ENCODE measurements at places on chromosomes 1 and 21. TPM values are rescaled to one million over a fixed set of nuclear protein-coding genes. Genes with fewer than 3 reads are reported as not detected.
A peak's percentile ranks its signal among the peaks of the same experiment; 100 is the strongest.

The MAP10 gene
- polyA plus RNA-seq: 0.96 TPM

DNA sequence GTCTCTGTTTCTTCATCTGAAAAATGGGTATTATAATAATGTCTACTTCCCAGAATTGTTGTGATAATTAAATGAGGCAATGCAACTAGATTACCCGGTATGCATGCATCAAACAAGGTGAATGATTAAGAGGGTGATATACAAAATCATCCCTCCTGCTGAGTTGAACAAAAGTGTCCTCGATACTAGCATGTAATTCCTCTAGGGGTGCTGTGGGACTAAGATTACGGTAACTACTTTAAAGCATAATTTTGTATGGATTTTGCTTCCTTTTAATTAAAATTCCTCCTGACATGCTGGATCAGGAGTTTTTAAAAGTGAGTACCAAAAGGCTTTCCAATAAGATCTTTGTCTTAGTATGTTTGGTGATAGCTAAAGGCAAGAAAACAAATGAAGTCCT, 98.7 kb upstream of the PRMT6 start:
- no peak overlapping the region for H3K4me3 ChIP-seq
- no peaks in the 10 kb centered on the region for H3K4me1 ChIP-seq
- peaks cover 5% of the 10 kb centered on the region for H3K27me3 ChIP-seq
- H3K27ac ChIP-seq: no peak overlapping the region
- DNase-seq: no peak

The VPS45 gene
- 7.7 TPM for polyA plus RNA-seq

DNA sequence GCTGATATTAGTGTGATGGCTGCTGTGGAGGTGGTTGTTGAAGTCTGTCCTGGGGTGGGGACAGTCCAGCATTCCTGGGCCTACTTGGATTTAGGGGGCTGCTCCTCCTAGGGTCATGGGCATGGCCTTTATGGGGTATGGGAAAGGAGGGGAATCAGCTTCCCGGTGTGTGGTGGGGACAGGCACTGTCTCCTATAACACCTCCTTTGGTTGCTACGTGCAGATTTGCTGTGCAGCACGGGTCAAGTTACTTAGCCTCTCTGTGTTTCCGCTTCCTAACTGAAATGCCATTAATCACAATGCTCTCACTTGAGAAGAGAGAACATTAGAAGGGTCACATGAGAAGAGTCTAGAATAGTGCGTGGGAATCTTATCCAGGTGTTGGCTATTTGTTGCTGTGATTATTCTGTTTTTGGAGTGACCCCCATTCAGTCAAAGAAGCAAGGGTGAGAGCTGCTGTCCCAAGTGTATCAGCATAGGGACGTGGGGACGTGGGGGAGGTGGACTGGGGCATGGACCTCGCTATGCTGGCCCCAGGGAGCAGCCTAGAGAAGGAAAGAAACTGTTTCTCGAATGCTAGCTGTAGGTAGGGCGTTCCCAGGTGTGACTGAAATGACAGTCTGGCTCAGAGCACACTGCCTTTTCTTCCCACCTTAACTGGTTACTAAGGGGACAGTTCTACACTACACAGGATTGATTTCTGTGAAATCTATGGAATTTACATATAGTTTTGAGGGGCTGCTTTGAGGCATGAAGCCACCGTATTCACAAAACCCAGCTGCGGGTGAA, 19.9 kb downstream of the SOX13 start:
- H3K27ac ChIP-seq: peak overlapping the region; percentile 83
- no peaks in the 10 kb centered on the region for H3K27me3 ChIP-seq
- H3K4me3 ChIP-seq: no peak overlapping the region
- no peaks in the 10 kb centered on the region for H3K36me3 ChIP-seq
- DNase-seq: no peak
- peaks cover 4% of the 10 kb centered on the region for H3K4me1 ChIP-seq

DNA sequence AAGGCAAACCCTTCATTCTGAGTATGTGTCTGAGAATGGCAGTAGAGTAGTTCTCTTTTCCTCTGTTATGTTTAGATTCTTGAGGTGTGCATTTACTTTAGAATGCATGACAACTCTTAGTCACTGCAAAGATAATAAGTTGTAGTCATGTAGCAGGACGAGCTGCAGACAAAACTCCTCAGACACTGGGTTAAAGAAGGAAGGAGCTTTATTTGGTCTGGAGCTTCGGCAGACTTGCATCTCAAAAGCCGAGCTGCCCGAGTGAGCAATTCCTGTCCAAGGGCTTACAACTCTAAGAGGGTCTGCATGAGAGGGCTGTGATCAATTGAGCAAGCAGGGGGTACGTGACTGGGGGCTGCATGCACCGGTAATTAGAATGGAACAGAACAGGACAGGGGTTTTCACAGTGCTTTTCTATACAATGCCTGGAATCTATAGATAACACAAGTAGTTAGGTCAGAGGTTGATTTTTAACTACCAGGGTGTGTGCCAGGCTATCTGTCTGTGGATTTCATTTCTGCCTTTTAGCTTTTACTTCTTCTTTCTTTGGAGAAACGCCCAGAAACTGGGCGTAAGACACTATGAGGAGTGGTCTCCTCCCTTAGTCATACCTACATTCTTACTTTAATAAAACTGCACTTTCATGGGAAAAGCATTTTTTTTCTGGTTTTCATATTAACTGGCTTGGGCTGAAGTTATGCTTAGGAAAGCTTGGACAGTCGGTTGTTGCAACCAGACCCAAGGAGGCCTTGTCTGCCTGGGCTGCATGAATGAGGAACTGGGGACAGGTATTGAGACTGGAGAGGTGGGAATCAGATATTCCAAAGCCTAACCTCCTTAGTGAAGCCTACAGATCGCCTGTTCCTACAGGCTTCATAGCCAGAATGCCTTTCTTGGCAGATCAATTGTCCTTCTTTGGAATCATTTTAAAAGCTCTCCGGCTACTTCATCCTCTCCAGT, 115.1 kb downstream of the RHOU start:
- H3K4me3 ChIP-seq: no peak overlapping the region
- peaks cover 6% of the 10 kb centered on the region for H3K4me1 ChIP-seq
- no peak overlapping the region for H3K27ac ChIP-seq

The KLHL17 gene
- polyA plus RNA-seq: 3.0 TPM

The FAM72A gene
- polyA plus RNA-seq: 0.84 TPM

- H3K36me3 ChIP-seq: no peaks in the 10 kb centered on the region
- H3K27me3 ChIP-seq: no peaks in the 10 kb centered on the region
- H3K27ac ChIP-seq: no peak overlapping the region
- no peak for DNase-seq
These were observed 13.7 kb downstream of the PTPN22 start for GRCh38 chr1:113857776-113858175.

The SMIM34 gene
- polyA plus RNA-seq: not detected

- peaks cover 3% of the 10 kb centered on the region for H3K36me3 ChIP-seq
- H3K4me1 ChIP-seq: peaks cover 18% of the 10 kb centered on the region
- peak overlapping the region; percentile 59 for H3K27ac ChIP-seq
- no peaks in the 10 kb centered on the region for H3K27me3 ChIP-seq
- H3K4me3 ChIP-seq: peak overlapping the region; percentile 98
- no peak for DNase-seq
These were observed 2.5 kb downstream of the AGL start for GRCh38 chr1:99852648-99853047.

GRCh38 chr1:239817276-239817675, 274.4 kb upstream of the FMN2 start:
- no peak overlapping the region for H3K27ac ChIP-seq
- no peak for DNase-seq
- H3K4me3 ChIP-seq: no peak overlapping the region
- H3K36me3 ChIP-seq: no peaks in the 10 kb centered on the region
- no peaks in the 10 kb centered on the region for H3K4me1 ChIP-seq
- H3K27me3 ChIP-seq: no peaks in the 10 kb centered on the region

DNA sequence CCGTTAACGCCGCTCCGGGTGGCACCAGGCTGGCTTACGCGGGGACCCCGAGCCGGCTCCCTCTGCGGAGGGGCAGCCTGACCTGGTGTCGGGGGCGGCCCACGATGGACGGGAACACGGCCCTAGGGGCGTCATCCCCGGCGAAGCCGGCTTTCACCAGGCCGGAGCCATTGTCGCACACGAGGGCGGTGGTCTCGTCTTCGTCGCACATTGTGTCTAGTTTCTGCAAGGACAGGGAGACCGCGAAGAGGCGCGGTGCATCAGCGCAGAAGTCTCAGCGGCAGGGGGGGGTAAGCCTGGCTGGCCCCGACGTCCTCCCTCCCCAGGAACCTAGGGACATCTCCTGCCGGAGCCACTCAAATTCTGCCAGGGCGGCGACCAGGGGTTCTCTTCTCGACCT, 989 bp downstream of the ACTA1 start:
- H3K27me3 ChIP-seq: peaks cover 11% of the 10 kb centered on the region
- no peaks in the 10 kb centered on the region for H3K36me3 ChIP-seq
- no peak for DNase-seq
- peaks cover 12% of the 10 kb centered on the region for H3K4me1 ChIP-seq

The ZNF697 gene
- polyA plus RNA-seq: 0.89 TPM

The ANKRD65 gene
- 0.30 TPM for polyA plus RNA-seq

DNA sequence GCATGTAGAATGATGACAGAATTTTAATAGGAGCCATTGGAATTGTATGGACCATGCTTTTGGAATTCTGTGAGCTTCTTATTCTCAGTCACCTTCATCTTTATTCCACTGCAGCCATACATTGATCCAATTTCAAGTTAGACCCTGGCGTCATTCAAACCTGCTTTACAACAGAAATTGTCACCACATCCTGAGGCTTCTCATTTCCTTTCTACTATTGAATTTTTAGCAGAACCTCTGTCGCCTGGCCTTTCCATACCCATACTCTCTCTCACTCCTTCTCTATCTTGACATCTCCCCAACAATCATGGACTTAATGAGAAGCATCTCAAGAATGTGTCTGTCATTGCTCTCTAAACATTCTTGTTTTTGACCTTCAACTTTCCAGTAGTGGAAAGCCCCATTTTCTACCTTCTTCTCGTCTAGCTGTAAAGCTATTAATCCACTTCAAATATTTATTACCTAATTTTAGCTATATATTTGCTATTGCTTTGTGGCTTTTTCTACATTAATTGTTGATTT, 74.1 kb downstream of the CRB1 start:
- H3K27ac ChIP-seq: no peak overlapping the region
- H3K4me1 ChIP-seq: no peaks in the 10 kb centered on the region
- DNase-seq: no peak
- no peaks in the 10 kb centered on the region for H3K27me3 ChIP-seq

DNA sequence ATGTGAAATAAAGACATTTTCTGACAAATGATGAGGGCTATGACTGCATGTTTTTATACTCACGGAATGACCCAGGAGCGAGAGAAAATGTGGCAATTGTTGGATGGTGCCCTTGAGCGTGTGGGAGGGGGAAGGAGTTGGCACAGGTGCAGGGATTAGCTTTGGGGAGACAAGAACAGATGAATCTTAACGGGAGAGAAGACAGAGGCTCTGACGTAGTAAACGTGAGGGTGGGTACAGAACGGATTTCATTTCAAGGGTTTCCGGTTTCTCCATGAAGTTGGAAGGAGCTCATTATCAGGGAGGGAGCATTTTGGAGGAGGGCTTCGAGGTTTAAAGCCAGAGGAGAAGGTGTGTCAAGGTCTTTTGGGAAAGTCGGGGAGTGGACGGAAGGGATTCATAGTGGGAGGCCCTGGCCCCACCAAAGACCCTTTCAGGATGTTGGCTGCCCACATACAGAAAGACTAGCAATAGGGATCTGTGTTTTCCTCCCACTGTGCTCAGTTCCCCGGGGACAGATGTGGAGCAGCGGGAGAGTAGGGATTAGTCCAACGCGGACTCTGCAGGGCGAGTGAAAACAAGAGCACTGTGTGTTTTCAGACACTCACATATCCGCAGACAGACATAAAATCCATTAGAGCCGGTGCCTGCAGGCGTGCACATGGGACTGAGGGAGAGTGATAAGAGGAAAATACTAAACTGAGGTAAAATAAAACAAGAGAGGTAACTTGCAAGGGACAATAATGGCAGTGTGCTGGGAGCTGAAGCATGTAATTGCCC, 584.1 kb downstream of the AJAP1 start:
- no peak for DNase-seq
- H3K4me1 ChIP-seq: no peaks in the 10 kb centered on the region
- no peak overlapping the region for H3K27ac ChIP-seq

- H3K27ac ChIP-seq: no peak overlapping the region
- H3K4me1 ChIP-seq: no peaks in the 10 kb centered on the region
- no peaks in the 10 kb centered on the region for H3K27me3 ChIP-seq
- H3K36me3 ChIP-seq: no peaks in the 10 kb centered on the region
These were observed 117.4 kb downstream of the AKT3 start for GRCh38 chr1:243732637-243733036.
